Activated CD4-positive, alpha-beta T cell treated with anti-CD3 and anti-CD28 coated beads, Interleukin-2, Interleukin-6, amounts not matched to agents 100 ng/mL and 50 ng/mL, durations not matched to agents 16 hours and 8 hours (primary cell): ENCODE measurements at places on chromosomes 7 and 10.
A peak's percentile ranks its signal among the peaks of the same experiment; 100 is the strongest.

- DNase-seq, result no peak
Measured at GRCh38 chr7:141999058-141999623, 3.5 kb downstream of the MGAM start.

DNA sequence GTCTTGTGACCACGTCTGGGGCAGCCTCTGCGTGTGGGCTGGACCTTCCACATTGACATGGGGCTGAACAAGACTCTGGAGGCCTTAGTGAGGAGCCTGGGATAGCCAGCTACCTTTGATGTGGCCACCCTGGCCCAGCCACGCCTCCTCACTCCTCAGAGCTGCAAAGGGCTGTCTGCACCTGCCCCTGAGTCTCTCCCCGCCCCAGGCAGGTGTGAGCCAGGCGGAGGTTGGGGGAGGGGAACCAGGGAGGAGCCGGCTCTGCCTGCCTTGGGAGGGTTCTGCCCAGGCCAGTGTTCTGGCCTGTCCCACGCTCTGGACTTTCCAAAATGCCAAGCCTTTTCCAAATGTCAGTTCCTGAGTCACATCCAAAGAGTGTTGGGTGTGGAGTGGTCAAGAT, 72.2 kb downstream of the GTF2IRD1 start:
- no peak for DNase-seq

DNA sequence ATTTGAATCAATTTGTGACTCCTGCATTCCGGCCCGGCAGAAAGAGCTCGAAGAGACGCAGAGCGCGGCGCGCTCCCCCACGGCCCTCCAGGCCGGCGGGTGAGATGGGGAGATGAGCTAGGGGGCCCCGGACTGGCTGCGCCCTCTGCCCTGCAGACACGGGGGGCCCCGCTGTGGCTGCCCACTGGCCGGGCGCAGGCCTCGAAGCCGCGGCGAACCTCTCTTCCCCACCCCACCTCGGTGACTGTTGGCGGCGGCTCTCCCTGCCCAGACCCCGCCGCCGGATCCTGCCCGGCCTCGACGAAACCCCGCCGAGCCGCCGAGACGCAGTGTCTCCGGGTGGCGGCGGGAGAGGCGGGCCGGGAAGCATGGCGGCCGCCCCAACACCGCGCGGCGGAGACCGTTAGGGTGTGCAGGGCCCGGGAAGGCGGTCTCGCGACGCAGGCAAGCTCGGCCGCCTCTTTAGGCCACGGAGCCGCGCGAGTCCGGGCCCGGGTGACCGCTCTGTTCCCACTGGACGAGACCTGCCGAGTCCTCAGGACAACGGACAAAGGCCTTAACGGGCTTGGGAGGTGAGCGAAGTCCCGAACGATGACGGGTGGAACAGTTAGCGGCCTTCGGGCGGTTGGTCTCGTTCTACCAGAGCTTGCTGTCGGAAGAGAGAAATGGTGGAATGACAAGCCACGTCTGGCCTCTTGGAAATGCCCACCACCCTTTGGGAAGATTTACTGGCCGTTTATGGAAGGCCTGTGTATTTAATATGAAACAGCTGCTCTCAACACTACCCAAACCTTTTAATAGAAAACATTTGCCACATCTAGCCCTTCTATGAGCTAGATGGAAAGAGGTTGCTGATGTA, 24.3 kb downstream of the NUP42 start:
- DNase-seq, result no peak

DNA sequence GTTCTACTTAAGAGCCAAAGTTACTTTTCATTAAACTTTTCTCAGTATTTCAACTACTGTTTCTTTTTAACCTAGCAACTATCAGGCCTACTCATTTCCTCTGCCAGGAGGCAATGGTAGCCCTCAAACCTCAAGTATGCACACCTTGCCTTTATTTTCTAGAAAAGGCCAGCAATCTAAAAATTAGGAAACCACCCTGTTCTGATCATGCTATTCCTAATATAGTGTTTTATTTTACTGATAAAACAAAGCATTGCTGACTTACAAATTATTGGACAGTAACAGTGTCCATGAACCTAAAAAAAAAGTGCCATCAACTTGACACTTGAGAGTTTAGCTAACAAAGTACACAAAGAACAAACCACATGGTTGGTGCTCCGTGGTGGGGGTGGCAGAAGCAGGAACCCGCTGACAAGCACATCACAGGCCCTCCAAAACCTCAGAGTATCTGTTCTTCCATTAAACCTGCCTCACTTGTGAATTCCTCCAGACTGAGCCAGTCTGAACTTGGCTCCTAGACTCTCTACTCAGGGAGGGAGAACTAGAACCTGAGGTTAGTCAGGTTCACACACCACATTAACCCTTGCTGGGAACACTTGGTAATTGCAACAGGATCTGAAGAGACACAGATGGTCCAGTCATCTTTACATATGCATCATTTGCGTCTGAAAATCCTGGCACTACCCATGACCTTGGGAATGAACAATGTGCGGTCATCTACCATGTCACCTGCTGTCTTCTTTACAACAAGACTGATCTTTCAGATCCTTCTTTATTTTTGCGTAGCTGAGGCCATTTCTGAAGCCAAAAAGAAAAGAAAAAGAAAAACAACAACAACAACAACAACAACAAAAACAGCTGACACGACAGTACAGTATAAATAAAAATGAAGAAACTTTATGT, 31.9 kb downstream of the PIP4K2A start:
- peak; percentile 77 for DNase-seq

- no peak for DNase-seq
Measured at GRCh38 chr7:142365410-142365842, 107.6 kb upstream of the PRSS58 start.

DNA sequence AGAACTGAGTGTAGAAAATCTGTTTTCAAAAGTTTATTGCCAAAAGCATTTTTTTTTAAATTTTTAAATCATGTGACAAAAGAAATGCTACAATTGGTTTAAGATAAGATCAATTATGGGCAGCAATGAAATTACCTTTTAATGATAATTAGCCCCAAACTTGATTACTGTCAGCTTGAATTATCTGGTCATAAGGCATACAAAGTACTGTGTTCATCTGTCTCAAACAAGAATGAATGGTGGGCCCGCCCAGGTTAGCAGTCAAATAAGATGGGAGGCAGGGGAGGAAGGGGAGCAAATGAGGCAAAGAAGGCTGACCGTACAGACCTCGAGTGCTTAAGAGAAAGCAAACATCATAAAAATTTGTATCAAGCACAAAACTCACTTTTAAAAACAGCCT, 68.1 kb downstream of the JAZF1 start:
- DNase-seq, result no peak

- DNase-seq, result no peak
Measured at GRCh38 chr7:30041526-30042269, 13.5 kb downstream of the PLEKHA8 start.

DNA sequence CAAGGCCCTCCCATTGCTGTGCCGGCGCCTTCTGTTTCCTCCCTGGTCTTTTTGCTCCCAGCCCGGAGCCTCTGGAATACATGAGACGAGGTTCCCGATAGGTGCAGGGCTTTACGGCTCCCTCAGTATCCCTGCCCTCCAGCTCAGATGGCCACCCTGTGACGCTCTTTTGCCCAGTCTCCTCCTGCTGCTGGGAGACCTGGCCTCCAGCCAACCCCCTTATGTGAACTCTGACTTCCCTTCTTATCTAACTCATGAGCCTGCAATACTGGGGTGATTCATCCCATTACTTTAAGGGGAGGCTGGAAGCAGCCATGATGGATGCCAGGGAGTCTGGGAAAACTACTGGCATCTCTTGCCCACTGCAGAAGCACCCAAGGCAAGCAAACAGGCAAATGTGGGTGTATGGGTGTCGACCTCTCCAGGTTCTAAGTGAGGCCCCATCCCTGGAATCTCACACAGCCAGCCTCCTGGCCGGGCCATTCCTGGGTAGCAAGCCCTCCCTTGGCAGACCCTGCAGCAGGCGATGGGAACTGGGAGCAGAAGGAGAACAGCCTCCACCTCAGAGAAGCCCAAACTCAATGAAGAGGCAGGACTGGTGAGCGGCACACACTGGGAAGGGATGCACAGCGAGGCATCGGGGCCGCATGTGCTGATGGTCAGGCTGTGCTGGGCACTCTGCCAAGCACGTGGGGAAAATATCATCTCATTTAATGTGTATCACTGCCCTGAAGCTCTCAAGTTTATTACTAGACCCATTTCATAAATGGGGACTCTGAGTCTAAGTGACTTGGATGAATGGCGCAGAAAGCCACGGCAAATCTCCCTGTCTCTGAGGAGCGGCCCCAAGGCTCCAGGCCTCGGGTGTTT, 97.5 kb downstream of the FAM53B start:
- DNase-seq, result no peak

- peak; percentile 14 for DNase-seq
Measured at GRCh38 chr10:13105184-13105583, 5.2 kb downstream of the OPTN start.

- no peak for DNase-seq
Measured at GRCh38 chr10:61068471-61068870, 124.5 kb upstream of the RHOBTB1 start.

- DNase-seq, result no peak
Measured at GRCh38 chr10:28020993-28021982, 22.4 kb upstream of the ODAD2 start.

GRCh38 chr10:128087146-128087883, 38.9 kb downstream of the MKI67 start:
- no peak for DNase-seq

DNA sequence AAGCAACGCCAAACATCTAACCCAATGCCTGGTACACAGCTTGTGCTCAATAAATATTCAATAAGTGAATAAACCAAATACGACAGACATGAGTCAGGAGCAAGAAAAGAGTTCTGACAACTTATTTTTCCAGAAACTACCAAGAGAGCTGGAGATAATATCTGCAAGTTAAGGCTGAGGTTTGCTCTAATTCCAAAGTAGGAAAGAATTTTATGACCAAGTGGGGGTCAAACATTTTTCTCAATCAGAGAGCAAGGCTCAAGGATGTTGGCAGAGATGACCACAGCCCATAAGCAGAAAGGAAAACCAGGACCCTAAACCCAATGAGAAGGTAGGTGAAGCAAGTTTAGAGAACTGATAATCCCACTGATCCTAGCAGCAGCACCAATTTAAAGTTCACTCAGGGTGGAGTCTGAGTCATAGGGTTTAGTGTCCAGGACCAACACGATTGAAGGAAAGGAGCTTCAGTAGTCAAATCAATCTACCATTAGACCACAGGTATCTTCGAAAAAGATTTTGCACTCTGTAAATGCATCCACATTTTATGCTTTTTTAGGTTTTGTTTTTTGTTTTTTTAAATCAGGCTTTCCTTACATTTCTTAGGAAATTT, 49.3 kb upstream of the KCNIP2 start:
- DNase-seq, result no peak

DNA sequence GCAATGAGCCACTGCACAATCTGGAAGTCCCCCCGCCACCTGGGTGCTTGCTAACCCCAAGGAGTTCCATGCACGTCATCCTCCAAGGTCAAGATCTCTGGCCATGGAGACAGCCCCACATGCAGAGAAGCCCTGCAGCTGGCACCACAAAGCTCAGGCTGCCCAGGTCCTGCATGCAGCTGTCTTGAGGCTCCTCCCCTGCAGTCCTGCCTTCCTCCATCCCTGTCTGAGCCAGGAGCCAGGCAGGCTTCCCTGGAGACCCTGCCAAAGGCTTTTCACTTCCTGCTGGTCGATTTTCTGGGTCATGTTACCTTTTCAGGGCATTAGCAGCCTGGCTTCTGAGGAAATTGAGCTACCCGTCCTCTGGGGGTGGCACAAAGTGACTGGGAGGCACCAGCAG, 12.5 kb upstream of the TMEM72 start:
- DNase-seq, result no peak

GRCh38 chr10:129421399-129422010, 45.5 kb upstream of the MGMT start:
- no peak for DNase-seq

DNA sequence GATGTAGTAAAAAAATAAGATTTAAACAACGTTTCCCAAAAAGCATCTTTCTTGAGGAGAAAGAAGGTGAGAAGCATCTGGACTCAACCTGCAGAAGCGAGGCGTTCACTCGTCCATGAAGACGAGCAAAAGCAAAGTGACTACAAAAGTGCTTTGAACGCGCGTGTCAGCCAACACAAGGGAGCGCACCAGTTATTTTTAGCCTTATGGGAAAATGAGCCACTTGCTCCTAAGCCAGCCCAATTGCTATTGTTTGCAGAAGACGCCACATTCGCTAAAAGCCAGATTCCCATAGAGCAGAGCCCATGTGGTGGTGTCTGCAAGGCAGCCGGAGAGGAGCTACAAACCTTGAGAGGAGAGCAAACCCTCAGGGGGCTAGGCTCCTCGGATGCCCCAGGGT, 122.5 kb downstream of the FAM53B start:
- no peak for DNase-seq

GRCh38 chr10:61669849-61670248, 7.1 kb downstream of the CABCOCO1 start:
- DNase-seq, result no peak

GRCh38 chr10:7797582-7797981, 9.6 kb downstream of the ATP5F1C start:
- peak; percentile 55 for DNase-seq

DNA sequence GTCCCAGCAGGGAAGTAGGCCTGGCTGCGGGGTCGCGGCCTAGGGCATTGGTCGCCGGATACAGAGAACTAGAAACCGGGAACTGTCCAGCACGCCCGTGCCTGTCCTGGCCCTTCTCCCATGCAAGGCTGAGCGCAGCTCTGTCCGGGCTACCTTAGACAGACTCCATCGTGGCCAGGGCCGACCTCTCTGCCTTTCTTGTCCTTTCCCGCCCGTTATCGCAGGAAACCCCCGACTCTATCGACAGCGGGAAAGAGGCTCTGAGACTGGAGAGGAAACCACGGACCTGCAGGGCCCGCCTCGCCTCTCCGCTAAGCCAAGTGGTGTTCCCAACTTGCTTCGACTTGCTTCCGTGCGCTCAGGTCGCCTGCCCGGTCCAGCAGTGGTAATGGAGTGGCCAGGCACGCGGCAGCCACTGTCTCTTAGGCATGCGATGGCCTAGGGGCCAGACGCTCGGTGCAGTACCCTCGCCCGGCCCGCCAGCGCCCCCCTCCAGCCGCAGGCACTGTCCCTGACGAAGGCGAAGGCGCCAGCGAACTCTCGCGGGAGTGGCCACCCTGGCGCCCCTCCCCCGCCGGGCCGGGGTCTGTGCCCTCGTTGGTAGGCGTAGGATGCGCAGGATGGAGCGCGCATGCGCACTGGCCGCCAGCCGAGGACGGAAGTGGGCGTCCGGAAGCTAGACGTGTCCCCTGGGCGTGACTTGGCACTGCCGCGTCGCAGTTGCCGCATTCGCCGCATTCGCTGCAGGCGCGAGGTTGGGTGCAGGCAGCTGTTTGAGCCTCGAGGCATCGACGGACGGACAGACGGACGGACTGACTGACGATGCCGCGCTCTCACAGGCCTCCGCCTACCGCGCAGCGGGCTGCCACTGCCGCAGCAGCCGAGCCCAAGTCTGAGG, 54.4 kb downstream of the MCMBP start:
- DNase-seq, result peak; percentile 14

- DNase-seq, result no peak
Measured at GRCh38 chr10:125001313-125002046, 59.6 kb downstream of the ZRANB1 start.
